ENCODE measurements at places on chromosomes 12 and 14.

DNA sequence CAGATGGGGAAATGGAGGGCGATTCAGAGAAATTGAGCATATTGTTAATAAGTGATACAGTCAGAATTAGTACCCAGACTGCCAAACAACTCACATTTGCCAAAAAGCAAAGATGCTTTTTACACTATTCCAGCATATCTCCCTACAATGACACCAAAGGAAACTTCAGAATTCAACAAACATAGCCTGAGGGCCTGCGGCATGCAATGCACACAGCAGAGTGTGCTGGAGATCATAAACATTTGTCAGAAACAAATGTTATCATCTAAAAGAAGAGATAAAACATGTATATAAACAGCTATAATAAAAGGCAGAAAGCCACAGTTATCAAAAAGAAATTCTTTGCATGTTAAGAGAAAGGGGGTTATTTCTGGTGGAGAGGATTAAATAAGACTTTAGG is 20.1 kb upstream of the GARIN6 start:
- no peak for DNase-seq

DNA sequence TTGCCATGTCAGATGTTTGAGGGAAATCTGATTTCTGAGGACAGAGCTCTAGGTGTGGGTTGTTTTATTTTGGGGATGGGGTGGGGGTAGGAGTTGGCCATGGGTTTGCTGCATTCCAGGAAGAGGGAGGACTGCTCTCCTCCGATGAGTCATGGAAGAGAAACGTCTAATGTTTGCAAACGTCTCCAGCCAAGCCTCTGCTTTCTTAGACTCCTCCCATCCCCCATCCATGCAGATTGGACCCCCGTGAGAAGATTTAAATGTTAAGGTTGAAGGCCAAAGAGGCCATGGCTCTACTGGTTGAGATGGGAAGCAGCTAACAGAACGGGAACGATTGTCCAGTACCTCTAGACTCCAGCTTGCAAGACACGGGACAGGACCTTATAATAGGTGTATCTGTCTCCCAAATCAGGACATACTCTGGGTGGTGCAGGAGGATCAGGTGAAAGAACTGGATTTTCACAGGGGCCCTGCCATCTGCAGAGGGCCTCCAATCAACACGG is 11.4 kb upstream of the ATP2A2 start:
- no peak for DNase-seq

GRCh38 chr14:38038986-38039385 is 168.7 kb upstream of the SSTR1 start:
- no peak for DNase-seq

- no peak for DNase-seq
Observed at GRCh38 chr14:103288076-103288766, 45.8 kb upstream of the EIF5 start.

DNA sequence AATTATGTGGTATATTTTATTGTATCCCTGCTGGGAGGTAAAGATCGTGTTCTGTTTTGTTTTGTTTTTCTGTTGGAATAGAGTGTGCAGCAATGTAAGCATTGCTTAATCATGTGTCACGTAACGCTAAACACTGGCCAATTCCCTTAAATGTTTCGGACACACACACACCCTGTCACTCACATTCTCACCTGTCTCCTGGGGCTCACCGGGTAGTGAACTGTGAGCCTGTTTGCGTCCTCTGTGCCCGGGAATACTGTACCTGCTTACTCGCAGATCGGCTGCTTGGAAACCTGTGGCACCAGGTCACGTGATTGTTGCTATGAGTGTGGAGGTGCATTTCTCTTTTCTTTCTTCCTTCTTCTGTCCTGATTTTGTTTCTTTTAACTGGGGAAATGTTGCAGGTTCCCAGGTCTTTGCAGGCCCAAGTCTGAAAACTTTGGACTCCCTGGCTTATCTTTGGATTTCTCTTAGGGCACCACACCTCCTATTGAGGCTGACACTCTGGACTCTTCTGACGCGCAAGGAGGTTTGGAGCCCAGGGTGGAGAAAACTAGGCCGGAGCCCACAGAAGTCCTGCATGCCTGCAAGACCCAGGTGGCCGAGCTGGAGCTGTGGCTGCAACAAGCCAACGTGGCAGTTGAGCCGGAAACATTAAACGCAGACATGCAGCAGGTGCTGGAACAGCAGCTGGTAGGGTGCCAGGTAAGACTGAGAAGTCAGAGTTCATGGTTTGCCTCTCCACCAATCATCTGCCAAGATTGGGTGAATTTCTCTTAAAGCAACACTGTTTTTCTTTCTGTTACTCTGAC is 181.1 kb downstream of the ESR2 start:
- no peak for DNase-seq

DNA sequence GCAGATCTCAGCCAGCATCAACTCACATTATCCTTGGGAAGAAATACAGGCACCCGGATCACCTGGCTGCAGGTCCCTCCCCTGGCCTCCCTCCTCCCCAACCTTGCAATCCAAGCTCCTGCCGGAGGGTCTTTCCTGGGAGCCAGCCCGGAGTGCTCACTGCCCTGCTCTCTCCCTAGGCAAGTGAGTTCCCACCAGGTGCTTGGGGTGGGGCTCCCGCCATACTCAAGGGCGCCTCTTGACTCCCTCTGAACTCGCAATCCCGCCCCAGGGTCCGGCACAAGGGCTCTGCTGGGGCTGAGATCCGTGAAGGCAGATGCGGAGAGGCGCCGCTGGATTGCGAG is 1.2 kb upstream of the CEP170B start:
- DNase-seq: no peak
